ENCODE measurements at places on chromosomes 4 and X.

DNA sequence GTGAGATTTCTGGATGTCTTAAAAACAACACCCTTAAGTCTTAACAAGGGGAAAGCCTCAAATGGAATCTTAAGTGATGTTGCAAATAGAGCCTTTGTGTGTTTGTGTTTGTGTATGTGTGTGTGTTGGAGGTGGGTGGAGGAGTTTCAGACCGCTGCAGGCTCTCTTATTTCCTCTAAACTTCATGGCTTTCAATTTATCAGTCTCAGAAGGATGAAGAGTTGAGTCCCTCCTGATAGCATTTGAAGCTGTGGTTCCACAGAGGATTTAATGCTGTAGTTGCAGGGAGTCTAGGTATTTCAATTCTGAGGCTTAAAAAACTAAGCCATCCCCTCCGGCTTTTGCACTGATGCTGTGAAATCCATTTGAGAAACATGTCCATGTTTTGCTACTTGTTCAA, 4.3 kb upstream of the AGA start:
- DNase-seq: no peak

GRCh38 chr4:142095886-142096605, 459.7 kb downstream of the IL15 start:
- DNase-seq: no peak

- no peak for DNase-seq
These were observed 204.2 kb upstream of the CASK start for GRCh38 chrX:42127563-42127962.

- DNase-seq: no peak
These were observed 240.5 kb downstream of the MAML3 start for GRCh38 chr4:139913398-139913990.

DNA sequence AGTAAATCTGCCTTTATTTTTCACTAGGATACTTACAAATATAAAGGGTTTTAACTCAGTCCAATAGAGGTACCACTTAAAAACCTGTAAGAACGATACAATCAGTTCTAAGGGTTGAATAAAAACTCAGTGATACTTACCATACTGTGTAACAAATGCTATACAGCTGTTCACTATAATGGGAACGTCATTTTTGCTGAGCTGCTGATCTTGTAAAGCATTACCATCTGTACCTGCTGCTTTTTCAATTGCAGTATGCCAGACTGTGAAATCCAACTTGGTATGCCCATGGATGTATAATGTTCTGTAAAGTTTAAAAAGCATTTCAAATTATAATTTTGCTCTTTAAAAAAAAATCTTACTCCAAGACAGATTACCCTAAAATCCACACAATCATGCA, 111.2 kb downstream of the ARAP2 start:
- DNase-seq: no peak

GRCh38 chr4:100287534-100287933, 97.3 kb upstream of the DDIT4L start:
- DNase-seq: no peak

GRCh38 chr4:173852775-173853174, 322.7 kb upstream of the HAND2 start:
- no peak for DNase-seq

DNA sequence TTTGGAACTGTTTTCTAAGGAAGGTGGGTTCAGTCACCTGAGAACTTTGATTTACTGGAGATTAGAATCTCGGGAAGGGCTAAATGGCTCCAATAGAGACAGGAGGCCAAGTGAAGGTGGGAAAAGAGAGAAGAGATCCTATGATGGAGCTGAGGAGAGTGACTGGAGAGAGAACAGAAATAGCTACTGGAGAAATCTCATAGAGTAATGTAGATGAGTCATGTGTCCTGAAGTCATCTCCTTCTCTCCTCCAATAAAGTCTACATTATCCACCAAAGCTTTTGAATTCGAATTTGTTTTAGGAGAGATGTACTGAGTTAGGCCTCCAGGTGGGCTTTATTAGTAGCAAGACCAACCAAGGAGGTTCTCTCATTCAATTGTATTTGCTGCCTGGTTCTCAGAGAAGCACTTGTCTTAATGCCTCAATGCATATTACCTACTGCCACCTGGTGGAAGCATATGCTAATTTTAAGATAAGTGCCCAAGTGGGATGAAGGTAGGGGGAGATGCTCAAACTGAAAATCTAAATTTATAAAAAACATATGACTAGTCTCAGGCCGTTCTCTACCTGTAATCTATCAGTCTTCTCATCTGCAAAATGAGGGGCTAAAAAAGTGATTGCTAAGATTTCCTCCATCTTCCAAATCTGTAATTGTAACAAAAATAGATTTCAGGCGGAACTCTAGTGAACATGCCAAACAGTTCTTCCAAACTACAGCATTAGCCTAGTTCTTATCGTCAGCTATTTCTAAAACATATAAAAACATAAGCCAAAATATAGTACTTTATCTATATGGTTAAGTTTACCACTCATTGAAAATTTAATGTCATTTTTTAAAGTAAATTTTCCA, 24.4 kb downstream of the TXK start:
- DNase-seq: no peak

DNA sequence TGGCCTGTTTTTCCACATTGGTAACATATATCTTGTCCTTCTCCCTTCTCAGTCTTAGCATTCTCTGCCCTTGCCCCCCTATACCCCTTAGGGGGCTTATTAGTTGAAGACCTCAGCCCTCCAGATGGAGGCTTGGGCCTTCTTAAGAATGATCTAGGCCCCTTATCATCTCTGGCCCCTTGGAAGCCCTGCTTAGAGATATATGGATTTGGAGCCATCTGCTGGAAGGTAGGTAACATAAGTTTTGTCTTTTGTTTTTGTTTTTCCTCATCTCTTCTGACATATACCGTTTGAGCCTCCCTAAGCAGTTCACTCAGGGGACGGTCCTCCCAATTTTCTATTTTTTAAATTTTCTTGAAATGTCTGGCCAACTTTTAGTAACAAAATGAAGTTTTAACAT, 48.3 kb upstream of the NAP1L2 start:
- no peak for DNase-seq

DNA sequence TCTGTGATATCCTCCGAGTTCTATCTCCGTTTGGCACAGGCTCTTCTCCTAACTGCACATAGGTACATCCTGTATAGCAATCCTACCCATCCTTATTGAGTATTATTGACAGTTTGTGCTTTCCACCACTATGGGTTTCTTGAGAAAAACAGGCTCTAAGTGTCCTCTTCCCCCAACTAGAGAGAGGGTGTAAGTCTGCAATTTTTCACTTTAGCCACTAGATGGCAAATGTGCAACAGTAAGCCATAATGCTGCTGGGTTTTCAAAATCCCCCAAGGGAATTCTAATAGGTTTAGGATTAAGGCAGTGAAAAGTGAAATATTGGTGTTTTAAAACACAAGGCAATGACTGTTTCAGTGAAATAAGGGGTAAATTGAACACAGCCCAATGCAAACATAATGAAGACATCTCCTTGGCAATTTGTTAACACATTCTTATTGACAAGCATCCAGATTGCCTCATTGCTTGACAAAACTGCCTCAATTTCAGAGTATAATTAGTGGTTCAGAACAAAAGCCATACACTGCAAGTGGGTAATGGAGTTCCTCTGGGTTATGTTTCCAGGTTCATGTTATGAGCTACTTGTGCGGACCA, 239.0 kb upstream of the HTR2C start:
- no peak for DNase-seq

- DNase-seq: no peak
These were observed 18.8 kb upstream of the CYP4V2 start for GRCh38 chr4:186172546-186172945.

DNA sequence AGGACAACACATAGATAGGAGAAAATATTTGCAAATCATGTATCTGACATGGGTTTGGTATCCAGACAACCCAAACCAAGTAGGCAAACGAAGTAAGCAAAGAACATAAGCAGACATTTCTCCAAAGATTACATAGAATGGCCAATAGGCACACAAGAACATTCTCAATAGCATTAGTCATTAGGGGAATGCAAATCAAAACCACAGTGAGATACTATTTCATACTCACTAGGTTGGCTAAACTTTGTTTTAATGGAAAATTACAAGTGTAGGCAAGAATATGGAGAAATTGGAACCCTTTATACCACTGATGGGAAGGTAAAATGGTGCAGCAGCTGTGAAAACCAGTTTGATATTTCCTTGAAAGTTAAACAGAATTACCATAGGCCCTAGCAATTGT, 74.7 kb downstream of the CHRNA9 start:
- DNase-seq: no peak

GRCh38 chrX:68728186-68728585, 80.7 kb downstream of the STARD8 start:
- no peak for DNase-seq

- DNase-seq: no peak
These were observed 32.4 kb upstream of the ZNF81 start for GRCh38 chrX:47804315-47804714.

- no peak for DNase-seq
These were observed 41.1 kb upstream of the PPARGC1A start for GRCh38 chr4:23930750-23931488.

DNA sequence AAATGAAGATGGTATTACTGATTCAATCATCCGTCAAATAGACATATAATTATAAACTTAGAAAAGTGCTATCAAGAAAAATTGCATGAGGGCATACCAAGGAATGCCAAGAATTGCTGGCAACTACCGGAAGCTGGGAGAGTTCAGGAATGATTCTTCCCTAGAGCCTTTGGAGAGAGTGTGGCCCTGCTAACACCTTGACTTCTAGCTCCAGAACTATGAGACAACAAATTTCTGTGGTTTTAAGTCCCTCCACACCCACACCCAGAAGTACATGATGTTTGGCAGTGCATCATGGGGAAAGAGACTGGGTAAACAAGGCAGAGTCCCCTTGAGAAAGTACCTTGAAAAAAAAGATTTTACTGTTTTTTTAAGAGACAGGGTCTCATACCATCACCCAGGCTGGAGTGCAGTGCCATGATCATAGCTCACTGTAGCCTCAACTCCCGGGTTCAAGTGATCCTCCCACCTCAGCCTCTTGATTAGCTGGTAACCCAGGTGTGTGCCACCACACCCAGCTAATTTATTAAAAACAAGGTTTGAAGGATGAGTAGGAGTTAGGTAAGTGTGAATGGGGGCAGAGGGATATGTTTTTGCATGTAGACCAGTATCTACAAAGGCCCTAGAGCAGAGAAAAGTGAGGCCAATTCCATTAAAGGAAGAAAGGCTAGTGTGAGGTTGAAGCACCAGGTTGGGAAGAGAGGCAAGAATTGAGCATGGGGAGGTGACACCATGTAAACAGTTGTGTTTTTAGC, 53.1 kb downstream of the GSX2 start:
- DNase-seq: no peak

- no peak for DNase-seq
These were observed 17.7 kb downstream of the UBE2D3 start for GRCh38 chr4:102809691-102810090.

DNA sequence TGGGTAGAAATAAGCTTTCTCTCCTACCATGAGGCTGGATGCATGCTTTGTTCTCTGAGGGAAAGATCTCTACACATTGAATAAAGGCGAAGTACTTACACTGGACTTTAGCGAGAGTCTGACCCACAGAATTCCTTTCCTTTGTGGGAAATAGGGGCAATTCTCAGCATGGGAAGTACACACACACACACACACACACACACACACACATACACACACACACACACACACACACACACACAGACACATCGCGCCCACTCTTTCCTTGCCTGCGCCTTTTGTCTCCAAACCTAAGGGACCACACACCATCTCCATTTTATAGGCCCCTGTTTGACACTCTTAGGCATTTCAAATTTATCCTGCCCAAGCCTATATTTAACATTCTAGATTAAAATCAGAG, 83.8 kb downstream of the LUZP4 start:
- no peak for DNase-seq

- DNase-seq: no peak
These were observed 3.8 kb upstream of the NSG1 start for GRCh38 chr4:4383085-4383484.

- DNase-seq: no peak
These were observed 198.1 kb upstream of the NUDT6 start for GRCh38 chr4:123120473-123120872.

DNA sequence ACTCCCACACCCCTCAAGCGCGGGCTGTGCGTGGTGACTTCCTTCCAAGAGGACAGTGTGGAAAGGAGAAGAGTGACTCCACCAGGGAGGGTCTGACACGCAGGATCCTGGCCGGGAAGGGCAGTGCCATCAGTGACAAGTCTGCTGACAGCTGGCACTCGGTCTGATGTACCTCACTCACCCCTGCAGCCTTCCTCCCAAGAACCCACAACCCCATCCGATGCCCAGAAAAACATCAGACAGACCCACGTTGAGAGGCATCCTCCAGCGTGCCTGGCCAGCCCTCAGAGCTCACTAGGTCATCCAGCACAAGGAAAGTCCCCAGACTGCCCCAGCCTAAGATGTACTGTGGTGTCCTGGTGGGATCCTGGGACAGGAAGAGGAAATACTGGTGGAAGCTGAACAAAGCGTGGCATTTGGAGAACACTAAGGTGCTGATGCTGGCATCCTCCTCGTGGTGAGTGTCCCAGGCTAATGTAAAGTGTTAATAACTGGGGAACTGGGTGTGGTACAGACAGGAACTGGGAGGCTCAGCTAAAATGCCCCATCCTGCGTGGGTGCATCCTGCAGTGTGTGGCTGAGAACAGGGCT, 200.0 kb upstream of the PSAPL1 start:
- DNase-seq: no peak

DNA sequence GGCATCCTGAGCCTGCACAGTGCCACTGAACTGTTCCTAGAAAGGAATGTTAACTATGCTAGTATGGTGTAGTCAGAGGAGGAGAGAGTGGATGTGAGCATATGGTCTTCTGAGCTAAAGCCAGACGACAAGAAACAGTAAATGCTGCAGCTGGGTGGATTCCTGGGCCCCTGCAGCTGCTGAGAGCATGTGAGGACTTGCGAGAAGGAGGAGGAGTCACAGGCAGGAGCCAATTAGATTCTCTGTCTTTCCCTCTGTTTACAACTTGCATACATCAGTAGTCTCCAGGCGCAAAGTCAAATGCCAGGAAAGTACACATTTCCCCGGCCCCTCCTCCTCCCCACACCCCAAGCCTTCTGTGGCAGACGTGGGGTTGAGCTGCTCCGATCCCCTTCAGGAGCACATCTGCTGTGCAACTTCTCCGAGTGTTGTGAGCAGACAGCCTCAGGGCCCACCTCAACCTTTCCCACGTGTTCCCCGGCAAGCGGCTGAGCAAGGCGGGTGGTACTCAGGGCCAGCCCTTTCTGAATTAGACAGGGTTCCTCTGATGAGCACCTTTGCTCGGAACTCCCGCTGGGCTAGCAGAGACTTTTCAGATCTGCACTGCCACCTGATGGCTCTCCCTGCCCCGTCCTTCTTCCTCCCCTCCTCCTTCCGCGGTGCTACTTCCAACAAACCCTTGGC, 108.7 kb upstream of the ATP6AP2 start:
- no peak for DNase-seq

DNA sequence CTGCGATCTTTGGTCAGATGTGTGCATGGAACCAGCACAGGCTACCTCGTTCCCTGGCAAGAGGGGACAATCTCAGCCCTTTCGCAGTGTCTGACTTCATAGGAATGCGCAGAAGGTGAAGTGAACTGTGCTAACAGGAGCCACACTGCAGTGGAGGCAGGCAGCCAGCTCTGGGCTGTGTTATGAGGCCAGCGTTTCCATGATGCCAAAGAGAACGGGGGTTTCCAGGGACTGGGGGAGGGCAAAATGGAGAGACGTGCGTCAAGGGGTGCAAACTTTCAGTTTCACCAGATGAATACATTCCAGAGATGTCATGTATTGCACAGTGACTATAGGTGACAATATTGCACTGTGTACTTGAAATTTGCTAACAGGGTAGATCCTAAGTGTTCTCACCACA, 30.4 kb downstream of the CLDN34 start:
- DNase-seq: peak; percentile 14

Data from stimulated activated CD4-positive, alpha-beta T cell treated with anti-CD3 and anti-CD28 coated beads, Interleukin-15, amount 100 ng/mL, for 1 hour (primary cell).